ENCODE measurements at places on chromosomes 5 and 9.

DNA sequence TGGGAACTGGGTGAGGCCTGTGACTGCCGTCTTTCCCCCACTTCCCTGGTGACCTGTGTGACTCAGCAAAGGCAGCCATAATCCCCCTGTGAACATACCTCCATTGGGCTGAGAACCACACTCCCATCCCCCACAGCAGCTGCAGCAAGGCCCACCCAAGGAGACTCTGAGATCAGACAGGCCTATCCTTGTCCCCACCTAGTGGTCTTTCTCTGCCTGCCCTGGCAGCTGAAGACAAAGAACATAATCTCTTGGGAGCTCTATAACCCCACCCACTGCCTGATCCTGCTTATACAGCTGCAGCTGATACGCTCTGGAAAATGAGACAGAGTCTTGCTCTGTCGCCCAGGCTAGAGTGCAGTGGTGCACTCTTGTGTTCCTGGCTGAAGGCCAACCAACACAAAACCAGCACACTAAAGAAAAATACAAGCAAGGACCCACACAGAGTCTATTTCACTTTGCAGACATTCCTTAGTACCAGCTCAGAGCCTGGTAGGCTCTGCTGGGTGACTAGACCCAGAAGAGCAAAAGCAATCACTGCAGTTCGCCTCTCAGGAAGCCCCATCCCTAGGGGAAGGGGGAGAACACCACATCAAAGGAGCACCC lies 106.7 kb downstream of the MCTP1 start:
- no peak for DNase-seq

DNA sequence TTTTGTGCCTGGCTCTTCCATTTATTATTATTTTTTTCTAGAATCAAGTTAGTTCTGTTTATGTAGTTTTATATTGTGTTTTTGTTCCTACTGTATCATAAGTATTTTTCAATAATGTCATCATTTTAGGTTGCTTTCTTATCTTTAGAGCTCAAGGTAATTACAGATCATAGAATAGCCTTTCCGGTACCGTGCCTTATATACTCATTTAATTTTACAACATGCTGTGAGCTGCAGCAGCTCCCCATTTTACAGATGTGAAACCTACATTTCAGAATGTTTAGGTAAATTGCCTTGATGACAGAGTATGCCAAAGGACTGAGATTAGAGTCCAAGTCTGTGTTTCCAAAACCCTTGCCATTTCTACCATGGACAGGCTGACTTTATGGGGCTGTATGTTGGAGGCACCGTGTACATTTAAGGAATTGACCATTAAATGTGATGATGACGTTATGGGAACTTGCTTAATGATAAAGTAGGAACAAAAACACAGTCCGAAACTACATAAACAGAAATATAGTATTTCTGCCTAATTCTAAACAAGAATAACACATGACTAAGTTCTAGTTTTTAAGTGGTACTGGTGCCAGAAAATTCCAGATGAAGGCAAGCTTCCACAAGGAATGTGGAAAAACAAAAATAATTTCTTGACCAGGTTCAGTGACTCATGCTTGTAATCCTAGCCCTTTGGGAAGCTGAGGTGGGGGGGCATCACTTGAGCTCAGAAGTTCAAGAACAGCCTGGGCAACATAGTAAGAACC lies 97.7 kb downstream of the IQGAP2 start:
- DNase-seq, result no peak

GRCh38 chr5:86030753-86031152 lies 587.0 kb upstream of the COX7C start:
- DNase-seq, result no peak

DNA sequence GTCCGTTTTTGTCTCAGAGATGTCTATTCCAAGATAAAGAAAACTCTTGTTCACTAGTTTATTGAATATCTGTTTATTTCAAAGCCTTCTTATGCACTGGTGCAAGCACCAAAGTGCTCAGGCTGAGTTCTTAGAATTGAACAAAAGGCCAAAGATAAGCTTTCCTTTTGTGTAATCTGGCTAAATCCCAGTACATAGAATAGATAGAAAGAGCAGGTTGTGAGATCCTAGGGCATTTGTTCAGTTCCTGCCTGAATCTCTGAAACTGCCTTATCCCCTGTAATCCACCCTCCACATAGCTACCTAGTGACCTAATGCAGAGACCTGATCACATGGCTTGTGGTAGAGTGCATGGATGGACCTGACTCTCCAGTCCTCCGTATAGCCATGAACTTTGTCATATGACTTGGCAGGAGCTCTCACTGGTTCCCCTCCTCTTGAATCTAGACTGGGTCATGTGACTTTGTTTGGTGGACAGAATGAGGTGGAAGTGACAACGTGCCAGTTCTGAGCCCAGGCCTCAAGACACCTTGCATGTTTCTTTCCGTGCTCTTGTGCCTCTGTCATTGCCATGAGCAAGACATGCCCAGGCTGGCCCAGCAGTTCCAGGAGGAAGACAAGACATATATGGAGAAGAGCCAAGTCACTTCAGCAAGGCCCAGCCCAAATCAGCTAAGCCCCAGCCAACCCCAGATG lies 139.3 kb upstream of the SHB start:
- no peak for DNase-seq
